Pulmonary artery endothelial cell (primary cell): ENCODE measurements at places on chromosomes 1 and 21.

DNA sequence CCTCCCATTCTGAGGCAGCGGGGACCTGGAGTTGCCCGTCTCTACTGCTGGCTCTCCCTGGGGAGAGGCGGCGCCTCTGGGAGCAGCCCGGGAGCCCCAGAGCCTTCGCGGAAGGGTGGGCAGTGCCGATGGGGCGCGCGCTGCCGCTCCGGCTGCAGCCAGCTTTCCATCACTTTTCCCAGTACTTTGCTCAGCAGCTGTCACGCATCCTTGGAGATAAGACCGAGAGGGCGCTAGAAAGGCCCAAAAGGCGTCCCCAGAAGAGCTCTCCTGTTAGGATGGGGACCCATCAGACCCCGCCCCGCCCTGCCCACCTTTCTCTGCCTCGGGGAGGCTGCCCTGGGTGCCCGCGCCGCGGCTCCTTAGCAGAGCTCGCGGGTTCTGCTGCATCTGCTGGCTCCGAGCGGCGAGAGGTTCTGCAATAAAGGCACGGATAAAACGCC, 534 bp downstream of the KCNH1 start:
- DNase-seq = no peak

DNA sequence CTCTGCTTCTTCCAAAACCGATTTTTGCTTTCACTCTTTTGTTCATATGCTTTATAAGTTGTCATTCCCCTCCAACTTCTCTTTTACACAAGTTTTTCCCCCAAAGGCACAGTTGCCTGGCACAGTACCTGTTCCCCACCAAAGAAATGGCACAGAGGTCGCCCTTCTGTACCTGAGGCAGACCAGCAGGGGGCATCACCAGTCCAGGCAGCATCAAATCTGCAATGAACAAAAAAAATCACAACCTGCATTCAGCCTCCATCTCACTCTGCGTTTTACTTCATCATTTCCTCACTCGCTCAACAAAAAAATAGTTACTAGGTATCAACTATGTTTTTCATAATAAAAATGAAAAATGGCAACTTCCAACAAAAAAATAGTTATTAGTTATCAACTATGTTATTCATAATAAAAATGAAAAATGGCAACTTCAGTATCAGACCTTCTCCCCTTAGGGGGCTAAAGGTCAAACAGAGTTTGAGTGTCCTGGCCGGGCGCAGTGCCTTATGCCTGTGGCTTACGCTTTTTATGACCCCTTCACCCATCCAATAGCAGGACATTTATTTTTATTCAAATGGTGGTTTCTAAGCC, 4.1 kb downstream of the EIF2D start:
- DNase-seq = no peak

GRCh38 chr1:224205438-224205840, 22.4 kb downstream of the DEGS1 start:
- peak; percentile 36 for DNase-seq

DNA sequence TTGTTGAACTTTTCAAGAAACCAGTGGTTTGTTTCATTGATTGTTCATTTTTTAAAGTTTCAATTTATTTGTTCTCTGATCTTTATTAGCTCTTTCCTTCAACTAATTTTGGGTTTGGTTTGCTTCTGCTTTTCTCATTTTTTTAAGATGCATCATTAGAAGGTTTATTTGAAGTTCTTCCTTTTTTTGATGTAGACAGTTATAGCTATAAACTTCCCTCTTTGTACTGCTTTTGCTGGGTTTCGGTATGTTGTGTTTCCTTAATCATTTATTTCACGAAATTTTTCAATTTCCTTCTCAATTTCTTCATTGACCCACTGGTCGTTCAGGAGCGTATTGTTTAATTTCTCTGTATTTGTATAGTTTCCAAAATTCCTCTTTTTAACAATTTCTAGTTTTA, 133.3 kb upstream of the GPR52 start:
- no peak for DNase-seq

- DNase-seq = no peak
Measured at GRCh38 chr1:203199816-203200571, 13.5 kb upstream of the CHI3L1 start.

DNA sequence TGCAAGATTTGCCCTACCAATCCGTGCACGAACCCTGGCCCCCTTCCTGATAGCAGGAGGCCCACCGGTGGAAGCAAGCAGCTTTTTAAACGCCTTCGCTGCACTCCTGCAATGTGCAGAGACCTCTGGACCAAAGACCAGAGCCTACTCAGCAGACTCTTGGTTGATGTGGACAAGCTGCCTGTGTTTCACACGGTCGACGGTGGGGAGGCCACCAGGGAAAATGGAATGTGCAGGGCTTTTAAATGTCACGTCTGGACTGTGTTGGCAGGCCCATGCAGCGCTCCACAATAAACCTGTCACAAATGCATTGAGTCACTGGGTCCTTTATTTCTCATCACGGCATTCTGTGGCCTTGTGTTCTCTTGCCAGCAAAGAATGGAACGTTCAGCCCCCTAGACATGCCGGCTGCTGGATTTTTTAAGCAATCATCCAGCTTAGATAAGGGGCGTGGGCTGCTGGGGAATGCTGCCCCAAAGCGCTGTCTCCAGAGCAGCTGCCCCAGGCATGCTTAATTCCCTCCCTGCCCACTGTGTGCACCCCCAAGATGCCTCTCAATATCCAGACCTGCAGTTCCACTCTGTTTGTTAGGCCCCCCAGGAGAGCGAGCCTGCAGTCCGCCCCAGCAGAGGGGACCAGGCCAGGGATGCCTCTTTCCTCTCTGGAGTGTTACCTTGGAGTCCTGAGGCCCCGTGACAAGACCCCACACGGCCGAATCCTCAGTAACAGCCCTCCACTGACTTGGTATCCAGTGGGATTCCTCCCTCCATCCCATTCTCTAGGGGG, 71.3 kb downstream of the ATP5PO start:
- DNase-seq = no peak

DNA sequence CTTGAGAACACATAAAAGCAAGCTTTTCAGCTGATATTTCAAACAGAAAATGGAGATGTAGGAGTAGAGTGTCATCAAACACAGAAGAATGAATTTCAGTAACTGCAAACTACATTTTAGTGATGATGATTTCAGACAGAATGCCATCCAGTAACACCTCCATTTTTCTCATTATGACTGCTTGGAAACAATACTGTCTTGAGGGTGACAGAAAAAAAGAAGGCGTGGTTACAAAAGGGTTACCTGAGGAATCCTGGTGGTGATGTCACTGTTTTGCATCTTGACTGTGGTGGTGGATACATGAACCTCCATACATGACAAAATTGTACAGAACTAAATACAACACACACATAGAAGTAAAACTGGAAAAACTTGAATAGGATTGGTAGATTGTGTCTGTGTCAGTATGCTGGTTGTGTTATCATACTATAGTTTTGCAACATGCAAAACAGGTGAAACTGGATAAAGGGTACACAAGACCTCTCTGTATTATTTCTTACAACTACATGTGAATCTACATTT, 375.9 kb downstream of the PTBP2 start:
- no peak for DNase-seq

- no peak for DNase-seq
Measured at GRCh38 chr1:51330331-51331201, at the start of gene TTC39A. Gene TTC39A (minus strand): TSS chr1:51330562. CDS start chr1:51330477, 85 bp downstream.
